ENCODE measurements at places on chromosomes 5 and 9. TPM values are rescaled to one million over a fixed set of nuclear protein-coding genes. Genes with fewer than 3 reads are reported as not detected.
A peak's percentile ranks its signal among the peaks of the same experiment; 100 is the strongest.

Gene ERGIC1
- total RNA-seq: 235 TPM

Gene PCDHB5
- total RNA-seq: 1.3 TPM

Gene PRDM9
- not detected for total RNA-seq

Gene FOXD4L3
- total RNA-seq: not detected

Gene BTNL3
- not detected for total RNA-seq

- no peak overlapping the region for H3K4me3 ChIP-seq
- DNase-seq: no peak
- no peaks in the 10 kb centered on the region for H3K4me1 ChIP-seq
- H3K27me3 ChIP-seq: no peaks in the 10 kb centered on the region
These were observed 608.1 kb upstream of the ADAMTS16 start for GRCh38 chr5:4531756-4532704.

GRCh38 chr9:113572076-113572861 is 108.7 kb downstream of the RGS3 start:
- no peak overlapping the region for H3K4me3 ChIP-seq
- H3K27ac ChIP-seq: no peak overlapping the region
- DNase-seq: no peak
- no peaks in the 10 kb centered on the region for H3K36me3 ChIP-seq

- no peaks in the 10 kb centered on the region for H3K36me3 ChIP-seq
- DNase-seq: no peak
- H3K27ac ChIP-seq: no peak overlapping the region
- H3K4me1 ChIP-seq: no peaks in the 10 kb centered on the region
- no peak overlapping the region for H3K4me3 ChIP-seq
These were observed 41.2 kb downstream of the NIM1K start for GRCh38 chr5:43232943-43233833.

- H3K27ac ChIP-seq: no peak overlapping the region
- H3K36me3 ChIP-seq: no peaks in the 10 kb centered on the region
- no peak overlapping the region for H3K4me3 ChIP-seq
- peaks cover 3% of the 10 kb centered on the region for H3K4me1 ChIP-seq
- DNase-seq: peak; percentile 76
These were observed 16.0 kb upstream of the PUM3 start for GRCh38 chr9:2859776-2860379.

DNA sequence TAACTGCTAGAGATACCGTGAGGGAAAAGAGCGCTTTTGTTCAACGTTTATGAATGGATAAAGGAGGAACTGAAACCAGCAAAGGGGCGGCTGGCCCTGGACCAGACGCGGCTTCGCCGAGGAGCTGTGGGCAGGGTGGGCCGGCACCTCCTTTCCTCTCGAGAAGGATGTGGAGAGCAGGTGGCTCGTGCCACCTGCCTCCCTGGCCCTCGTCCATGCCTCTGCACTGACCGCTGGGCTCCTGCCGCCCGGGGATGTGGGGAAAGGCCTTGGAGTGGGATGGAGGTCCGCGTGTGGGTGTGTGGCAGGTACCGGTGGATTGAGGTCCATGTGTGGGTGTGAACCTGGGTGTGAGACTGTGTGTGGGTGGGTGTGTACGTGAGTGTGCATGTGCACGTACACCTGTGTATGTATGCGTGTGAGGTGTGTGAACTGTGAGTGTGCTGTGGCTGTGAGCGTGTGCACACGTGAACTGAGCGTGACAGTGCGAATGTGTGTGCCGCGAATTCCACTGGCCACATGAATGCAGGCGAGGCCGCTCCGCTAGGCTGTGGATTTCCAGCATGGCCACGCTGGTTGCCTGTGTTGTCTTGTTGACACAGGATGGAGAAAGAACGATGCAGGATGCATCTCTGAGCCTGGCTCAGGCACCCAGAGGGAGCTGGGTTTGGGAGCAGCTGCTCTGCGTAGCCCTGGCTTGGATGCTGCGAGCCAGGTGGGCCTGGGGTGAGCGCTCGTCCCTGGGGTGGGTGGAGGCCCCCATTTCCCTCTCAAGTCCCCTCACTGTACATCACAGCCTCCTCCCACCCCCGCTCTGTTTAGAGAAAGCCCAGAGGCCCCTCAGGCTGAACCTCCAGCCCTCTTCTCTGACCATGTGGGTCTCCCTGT is 4.4 kb upstream of the CEP72 start:
- no peak overlapping the region for H3K27ac ChIP-seq
- H3K27me3 ChIP-seq: no peaks in the 10 kb centered on the region
- H3K36me3 ChIP-seq: no peaks in the 10 kb centered on the region
- no peak overlapping the region for H3K4me3 ChIP-seq

GRCh38 chr5:127046343-127047072 is 16.1 kb upstream of the MARCHF3 start:
- no peaks in the 10 kb centered on the region for H3K36me3 ChIP-seq
- DNase-seq: no peak
- no peak overlapping the region for H3K4me3 ChIP-seq
- H3K27me3 ChIP-seq: no peaks in the 10 kb centered on the region

- no peaks in the 10 kb centered on the region for H3K4me1 ChIP-seq
- H3K27ac ChIP-seq: no peak overlapping the region
- DNase-seq: no peak
- H3K4me3 ChIP-seq: no peak overlapping the region
These were observed 4.6 kb upstream of the MYORG start for GRCh38 chr9:34381323-34381722.

DNA sequence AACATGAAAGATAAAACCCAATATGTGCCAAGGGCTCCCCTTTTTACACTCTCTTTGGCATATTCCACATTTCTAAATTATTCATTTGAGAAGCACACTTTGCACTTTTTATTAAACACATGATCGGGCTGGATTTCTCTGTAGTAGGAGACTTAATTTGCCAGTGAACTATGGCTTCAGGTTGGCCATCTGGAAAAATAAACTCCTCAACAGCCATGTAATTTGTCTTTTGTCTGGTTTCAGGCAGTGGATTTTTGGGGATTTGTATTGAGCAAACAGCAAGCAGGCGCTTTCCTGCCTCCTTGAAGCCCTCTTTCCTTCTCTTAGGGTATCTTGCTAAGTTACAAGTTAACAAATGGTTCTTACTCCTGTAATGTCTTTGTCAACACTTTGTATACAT is 73.0 kb upstream of the DMRTA1 start:
- no peaks in the 10 kb centered on the region for H3K27me3 ChIP-seq
- no peaks in the 10 kb centered on the region for H3K36me3 ChIP-seq
- no peak overlapping the region for H3K4me3 ChIP-seq
- no peaks in the 10 kb centered on the region for H3K4me1 ChIP-seq

DNA sequence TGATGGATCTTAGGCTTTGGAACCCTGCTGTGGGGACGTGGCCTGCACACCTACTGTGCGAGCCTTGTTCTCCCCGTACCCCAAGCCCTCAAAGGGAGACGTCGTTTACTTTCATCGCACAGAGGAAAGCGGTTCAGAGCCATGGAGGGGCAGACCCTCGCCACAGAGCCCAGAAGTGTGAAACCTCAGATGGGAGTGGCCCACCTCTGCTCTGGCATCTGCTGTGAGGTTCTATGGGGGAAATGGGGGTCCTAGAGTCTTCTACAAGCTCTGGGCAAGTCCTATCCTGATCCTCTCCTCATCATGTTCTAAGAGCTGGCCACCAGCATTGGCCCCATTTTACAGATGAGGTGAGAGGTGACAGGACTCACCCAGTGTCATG is 3.7 kb upstream of the RNF44 start:
- H3K27me3 ChIP-seq: no peaks in the 10 kb centered on the region
- H3K27ac ChIP-seq: no peak overlapping the region
- DNase-seq: no peak
- H3K36me3 ChIP-seq: no peaks in the 10 kb centered on the region
- peaks cover 14% of the 10 kb centered on the region for H3K4me1 ChIP-seq
- no peak overlapping the region for H3K4me3 ChIP-seq
